ENCODE measurements at places on chromosomes 3 and 15.

DNA sequence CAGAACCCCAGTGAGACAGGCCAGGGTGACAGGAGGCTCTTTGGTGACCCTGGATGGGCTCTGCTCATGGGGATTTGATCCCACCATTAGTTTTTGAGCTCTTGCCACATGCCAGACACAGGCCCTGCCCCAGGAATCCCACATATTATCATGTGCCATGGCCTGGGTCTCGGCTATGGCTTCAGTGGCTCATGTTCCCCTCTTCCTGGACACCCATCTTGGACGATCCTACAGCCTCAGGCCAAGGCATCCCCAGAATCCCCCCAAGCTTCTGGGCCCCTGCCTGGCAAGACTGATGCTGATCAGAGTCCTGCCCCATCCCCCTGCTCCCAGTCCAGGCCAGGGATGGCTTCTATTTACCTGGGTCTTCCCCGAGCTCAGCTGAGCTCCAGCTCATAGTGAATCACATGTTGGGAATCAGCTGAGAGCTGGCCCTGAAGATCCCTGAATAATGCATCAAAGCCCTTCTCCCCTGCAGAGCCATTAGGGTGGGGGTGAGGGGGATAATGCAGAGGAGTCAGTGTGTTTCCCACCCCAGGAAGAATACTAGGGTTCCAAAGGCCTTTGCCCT lies 50.9 kb upstream of the CHRNB4 start:
- DNase-seq = no peak

DNA sequence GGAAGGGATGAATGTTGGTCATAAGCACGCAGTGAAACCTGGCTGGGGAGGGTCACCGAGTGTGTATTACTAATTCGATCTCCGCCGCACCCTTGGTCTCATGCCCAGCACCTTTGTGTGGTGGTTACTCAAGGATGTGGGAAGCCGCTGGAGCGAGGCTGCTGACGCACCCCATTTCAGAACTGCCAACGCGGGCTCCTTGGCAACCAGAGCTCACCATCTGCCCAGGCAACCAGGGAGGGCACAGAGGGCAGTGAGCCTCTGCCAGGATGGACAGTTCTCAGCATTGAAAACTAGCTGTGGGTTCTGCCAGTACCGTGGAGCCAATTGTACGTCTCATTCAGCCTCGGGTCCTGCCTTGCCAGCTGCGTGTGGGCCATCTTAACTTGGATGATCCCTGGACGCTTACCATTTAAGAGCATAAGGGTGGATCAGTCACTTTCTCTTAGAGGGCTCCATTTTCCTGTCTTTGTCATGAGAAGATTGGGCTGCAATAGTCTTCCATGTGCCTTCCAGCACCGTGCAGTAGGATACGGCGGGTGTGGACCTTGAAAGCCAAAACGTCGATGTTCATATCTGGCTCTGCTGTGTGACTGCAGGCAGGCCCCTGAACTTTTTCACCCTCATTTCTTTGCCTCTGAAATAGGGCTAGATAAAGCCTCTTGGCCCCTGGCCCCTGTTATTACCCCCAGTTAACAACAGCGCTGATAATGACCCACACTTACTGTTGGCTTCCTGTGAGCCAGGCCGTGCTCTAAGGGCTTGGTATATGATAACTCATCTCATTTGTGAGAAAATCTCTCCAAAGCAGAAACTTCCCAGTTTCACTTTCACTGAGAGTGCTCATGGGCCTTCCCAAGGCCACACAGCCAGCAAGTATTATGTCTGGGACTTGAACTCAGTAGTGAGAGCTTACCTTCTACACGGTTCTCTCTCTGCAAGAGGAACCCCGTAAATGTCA lies 238.8 kb downstream of the OPA1 start:
- DNase-seq = peak; percentile 58

GRCh38 chr3:104586344-104586743 lies 780.4 kb upstream of the ALCAM start:
- DNase-seq = no peak

GRCh38 chr15:80835336-80835735 lies 56.2 kb downstream of the CEMIP start:
- no peak for DNase-seq

GRCh38 chr3:64518950-64519349 lies 168.8 kb downstream of the ADAMTS9 start:
- DNase-seq = no peak

- DNase-seq = no peak
Observed at GRCh38 chr15:41994772-41995475, 22.6 kb upstream of the EHD4 start.

GRCh38 chr3:102215166-102215565 lies 219.6 kb upstream of the ZPLD1 start:
- DNase-seq = no peak

- no peak for DNase-seq
Observed at GRCh38 chr3:138203938-138204337, 16.8 kb downstream of the ARMC8 start.

DNA sequence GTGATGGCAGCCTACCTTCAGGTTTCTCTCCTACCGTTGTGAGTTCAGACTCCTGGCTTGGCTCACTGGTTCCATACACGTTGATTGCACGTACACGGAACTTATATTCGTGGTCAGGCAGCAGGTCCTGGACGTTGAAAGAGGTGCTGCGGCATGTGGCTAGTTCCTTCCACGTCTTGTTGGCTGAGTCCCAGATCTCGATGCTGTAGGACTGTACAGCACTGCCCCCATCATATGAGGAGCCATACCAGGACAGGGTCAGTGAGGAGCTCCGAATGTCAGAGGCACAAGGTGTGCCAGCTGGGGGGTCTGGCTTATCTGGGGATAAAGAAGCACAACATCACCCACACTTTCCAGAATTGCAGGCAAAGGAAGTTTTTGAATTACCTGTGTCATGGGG lies 72.3 kb upstream of the HACD2 start:
- DNase-seq = no peak

GRCh38 chr15:85277847-85278370 lies 102.5 kb upstream of the AKAP13 start:
- DNase-seq = no peak

DNA sequence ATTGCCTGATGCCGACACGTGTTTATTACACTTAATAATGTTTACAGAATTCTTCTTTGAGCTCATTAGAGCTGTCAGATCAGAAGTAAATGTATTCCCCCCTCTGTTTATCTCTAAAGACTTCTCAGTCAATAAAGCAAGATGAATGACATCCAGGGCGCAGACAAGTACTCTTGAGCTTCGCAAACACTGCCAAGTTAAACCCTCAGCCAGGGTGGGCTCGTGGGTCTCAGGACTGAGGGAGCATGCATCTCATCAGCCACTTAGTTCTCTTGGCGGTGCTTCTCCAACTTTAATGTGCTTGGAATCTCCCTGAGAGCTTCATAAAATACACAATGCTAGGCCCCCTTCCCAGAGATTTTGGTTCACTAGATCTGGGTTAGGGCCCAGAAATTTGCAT lies 333.9 kb upstream of the THRB start:
- peak; percentile 49 for DNase-seq

DNA sequence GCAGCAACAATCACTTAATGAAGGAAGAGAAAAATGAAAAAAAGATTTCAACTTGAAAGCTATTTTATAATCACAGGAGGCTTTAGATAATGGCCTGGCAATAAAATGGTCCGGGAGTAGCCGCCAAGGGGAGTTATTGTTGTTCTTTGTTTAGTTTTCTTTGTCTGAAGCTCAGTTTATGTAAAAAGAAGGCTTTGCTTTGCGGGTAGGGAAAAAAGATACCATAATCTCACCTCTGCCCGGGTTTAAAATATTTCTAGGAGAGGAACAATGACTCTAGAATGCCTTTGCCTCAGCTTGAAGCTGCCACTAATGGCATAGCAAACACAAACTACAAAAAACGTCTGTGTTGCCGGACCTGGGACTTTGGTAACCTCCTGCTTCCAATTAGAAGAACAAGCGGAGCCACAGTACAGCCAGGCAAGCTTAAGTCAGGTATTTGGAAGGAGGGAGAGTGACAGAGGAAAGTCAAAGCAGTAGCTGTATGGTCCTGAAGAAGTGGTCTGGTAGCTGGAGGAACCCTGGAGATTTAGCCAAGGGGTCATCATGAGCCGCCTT lies 764.5 kb downstream of the TUSC7 start:
- DNase-seq = peak; percentile 40

GRCh38 chr3:60217156-60217911 lies 1033.9 kb downstream of the FHIT start:
- no peak for DNase-seq

- DNase-seq = no peak
Observed at GRCh38 chr3:112786002-112786590, 60.6 kb downstream of the CD200R1L start.

DNA sequence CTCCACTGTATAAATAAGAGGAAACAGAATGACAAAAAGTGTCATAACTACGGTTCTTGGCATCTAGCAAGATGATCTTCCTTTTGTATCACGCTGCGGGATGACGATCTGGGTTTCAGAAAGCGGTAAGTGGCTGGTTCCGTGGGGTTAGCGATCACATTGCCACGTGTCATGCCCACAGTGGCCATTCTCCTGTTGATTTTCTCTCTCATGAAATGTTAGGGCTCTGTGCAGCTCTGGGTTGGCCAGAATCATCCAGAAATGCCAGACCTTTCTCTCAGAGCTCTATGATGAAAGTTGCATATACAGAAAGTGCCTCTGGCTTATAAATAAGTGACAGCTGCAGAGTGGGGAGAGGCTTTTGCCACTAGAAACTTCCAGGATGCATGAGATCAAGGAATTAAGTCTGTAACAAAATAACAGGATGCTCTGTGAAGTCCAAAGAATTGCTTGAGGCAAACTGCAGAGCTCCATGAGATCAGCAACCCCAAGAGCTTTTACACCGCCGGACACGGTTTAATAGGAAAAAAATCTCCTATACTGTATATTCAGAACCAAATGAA lies 71.6 kb downstream of the ABTB1 start:
- no peak for DNase-seq

DNA sequence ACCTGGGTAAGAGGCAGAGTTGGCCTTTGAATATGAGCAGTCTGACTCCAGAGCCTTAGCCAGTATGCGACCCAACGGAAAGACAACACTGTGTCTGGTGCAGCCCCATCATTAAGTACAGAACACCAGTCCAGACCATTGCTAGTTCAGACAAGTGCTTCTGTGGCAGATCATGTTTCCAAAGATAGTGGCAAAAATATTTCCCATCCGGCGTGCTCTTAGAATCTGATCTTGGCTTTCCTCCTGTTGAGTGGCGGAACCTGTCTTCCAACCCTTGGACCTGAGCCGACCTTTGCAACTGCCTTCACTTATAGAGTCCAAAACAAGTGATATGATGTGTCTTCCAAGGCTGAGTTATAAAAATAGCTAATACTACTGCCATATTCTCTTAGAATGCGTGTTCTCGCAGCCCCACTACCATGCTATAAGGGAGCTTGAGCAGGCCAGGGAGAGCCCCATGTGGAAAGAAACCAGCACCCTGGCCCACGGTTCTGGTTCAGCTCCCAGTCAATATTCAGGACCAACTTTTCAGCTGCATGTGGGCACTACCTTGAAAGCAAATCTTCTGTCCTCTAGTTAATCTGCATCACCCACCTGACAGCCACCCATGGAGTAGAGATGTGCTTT lies 322.4 kb upstream of the SLCO3A1 start:
- DNase-seq = no peak

DNA sequence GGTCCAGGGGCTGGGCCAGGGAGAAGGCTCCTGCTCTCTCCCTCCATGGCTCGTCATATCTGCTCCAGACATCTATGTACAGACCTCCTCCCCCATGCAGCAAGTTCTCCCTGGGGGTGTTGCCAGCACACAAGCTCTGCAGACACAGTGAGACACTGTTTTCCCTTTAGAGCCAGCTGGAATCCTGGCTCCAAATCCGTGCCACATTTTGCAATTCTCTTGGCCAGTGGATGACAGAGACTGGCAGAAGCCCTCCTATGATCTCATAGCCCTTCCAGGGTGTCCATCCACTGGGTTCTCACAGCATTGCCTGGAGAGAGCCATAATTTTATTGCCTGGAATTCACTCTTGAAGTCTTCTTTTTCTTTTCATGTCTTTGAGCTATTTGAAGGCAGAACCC lies 203.9 kb downstream of the TLE3 start:
- DNase-seq = no peak

DNA sequence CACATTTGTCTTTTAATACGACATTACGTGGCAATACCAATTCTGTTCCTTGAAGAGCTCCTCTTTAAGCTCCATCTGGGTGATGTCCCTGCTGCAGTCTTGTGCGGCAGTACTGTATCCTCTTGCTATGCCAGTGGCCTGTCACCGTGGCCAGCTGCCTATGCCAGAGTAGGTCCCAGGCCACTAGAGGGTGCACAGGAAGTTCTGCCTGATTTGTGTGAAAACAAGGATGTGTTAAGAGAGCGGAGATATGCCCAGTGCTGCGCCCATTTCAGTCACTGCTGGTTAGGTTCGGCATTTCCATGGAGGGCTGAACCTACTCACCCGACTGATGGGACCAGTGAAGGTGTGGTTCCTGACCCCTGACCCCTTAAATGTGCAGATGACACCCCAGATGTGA lies 25.2 kb downstream of the NIPA1 start:
- DNase-seq = no peak

DNA sequence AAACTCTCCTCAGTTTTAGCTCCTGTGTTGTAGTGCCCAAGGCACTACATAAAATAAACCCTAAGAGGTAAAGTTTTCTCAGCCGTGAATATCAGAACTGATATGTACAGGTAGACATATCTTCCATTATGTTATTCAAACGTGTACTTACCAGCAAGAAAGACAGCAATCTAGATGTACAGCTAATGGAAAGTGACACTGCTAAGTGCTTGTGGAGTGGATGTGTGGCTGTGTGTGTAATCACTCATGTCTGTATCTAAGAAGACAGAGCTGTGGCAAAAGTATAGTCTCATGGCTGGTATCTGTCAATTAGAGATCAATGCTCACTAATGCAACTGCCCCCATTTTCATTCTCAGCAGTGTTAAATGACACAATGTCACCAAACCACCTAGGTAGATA lies 101.3 kb downstream of the FMN1 start:
- no peak for DNase-seq

DNA sequence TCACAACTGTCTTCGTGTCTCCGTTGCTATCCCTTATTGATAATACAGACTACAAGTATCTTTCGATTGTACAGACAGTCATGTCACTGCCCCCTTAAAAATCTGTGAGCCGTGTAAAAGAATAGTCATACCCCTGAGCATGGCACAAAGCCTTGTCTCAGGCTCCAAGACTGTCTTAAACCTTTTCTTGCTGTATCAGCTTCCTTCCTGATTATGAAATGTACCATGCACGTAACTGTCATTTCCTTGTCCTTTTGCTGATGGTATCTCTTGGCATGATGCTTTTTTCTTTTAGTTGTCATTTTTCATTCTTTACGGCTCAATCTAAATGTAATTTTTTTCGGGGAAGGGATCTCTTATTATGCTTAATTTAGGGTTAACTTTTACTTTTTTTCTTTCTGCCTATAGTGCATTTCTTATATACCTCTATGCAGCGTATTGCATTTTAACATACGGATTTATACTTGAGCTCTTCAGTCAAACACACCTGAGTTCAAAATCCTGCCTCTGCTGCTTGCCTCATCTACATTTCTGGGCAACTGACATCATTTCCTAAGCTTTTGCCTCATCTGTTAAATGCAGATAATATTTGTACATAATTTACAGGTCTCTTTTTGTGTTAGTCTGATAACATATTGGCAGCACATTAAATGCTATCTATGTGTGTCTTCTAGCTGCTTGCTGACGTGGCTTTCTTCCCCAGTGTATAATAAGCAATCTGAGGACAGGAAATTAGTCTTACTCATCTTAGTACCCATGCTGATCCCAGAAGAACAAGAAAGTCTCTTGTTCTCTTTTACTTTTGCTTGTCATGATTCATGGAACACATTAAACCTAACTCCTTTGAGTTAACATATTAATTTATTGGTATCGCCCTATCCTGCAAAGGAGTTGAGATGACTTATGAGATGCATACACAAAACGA lies 57.3 kb downstream of the ROBO2 start:
- DNase-seq = no peak

GRCh38 chr15:86840996-86841395 lies 761.3 kb downstream of the AGBL1 start:
- no peak for DNase-seq
